ENCODE measurements at places on chromosomes 13 and 19.
A peak's percentile ranks its signal among the peaks of the same experiment; 100 is the strongest.

DNA sequence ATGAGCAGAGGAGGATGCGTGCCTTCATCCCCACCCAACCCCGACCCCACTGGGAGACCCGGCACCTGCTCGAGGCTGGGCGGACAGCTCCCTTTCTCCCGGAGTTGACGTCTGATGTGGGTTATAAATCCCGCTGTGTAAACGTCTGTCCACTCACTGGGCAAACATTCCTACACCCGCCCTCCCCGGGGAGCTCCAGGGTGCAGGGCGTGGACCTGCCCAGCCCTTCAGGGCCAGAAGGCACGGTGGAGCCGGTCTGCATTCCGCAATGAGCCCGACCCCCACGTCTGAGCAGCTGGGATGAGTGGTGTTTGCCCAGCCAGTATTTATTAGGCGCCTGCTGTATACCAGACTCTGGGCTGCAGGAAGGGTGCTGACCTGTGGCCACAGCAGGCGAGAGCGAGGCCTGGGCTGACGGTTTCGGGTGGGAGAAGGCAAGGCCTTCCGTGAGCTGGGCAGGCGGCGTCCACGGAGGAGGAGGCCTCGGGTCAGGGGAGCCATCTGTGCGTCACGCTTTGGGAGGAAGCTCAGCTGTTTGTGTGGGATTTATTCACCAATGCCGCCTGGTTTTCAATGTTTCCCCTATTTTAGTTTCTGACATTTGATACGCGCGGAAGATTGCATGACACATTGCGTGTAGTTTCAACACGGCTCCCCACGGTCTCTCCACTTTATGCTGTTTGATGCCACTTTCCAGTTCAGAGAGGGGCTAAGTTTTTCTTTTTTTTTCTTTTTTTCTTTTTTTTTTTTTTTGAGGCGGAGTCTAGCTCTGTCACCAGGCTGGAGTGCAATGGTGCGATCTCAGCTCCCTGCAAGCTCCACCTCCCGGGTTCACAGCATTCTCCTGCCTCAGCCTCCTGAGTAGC lies 2.0 kb downstream of the MISP start:
- no peak for DNase-seq

- no peak for DNase-seq
Observed at GRCh38 chr13:40632915-40633314, 33.5 kb downstream of the FOXO1 start.

- no peak for DNase-seq
Observed at GRCh38 chr19:5580161-5580571, 12.4 kb upstream of the TINCR start.

- DNase-seq = no peak
Observed at GRCh38 chr13:36530861-36531590, 98.7 kb downstream of the CCNA1 start.

DNA sequence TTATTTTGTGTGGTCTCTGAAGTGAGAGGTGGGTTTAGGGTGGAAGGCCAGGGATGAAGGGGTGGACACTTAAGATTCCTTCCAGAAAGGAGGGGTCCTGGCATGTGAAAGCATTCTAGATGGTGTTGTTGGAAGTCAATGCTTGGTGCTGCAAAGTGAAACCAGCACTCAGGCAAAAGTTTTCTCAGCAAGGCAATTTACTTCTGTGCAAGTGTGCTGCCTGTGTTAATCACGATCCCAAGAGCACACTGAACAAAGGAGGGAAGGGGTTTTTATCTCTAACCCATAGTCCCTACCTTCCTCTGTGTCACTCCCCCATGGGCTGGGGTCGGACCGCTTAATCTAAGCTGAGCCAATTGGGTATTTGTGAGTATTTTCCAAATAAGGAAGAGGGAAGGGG lies 1.3 kb downstream of the ZNF134 start:
- no peak for DNase-seq

GRCh38 chr19:16394681-16395375 lies 70.2 kb downstream of the KLF2 start:
- no peak for DNase-seq

GRCh38 chr13:25733001-25733491 lies 318.8 kb downstream of the SHISA2 start:
- DNase-seq = no peak

DNA sequence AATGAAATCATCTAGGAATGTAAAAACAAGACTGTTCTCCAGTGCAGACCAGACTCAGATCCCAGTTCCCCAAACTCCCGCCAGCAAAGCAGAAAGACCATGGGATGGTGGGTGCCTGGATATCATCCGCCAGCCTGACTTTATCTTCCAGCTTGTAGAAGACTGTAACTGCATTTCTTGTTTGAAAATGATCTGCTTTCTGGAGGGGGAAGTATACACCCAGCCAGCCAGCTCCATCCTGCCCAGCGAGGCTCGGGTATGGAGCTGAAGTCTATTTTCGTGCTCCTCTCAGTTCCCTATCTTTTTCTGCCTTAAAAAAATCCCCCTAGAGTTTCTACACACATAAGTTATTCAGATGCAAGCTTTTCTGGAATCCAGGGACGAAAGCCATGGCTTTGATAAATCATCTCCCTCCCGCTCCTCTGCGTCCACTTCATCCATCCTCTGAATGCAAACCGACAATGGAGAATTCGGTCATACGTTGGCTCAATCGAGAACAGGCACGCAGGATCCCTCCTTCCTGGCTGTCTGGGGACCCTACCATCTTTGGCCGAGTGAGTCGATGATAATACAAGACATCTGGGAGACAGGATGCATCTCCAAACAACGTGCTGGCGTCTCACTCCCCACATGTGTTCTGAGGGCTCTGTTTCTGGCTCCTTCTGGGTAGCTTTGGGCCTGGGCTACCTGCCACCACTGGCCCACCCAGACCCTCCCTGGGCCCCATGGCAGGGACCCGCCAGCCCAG lies 31.2 kb downstream of the CEBPG start:
- DNase-seq = no peak

DNA sequence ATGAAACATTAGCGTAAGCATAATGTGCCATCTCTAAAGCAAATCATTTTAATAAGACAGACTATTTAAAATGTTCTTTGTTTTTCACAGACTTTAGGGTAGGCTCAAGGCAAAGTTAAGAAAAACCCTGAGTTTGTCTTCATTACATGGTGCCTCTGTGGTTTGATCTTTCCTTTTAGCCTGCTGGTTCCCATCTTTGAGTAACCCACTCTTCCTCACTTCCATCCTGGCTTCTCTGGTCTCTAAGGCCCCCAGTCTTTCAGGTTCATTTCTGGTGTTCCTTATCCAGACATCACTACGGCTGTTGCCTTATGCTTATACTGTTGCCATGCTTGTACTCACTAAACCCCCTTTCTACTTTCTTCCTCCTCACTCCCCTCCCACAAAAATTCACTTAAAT lies 38.4 kb downstream of the DACH1 start:
- peak; percentile 39 for DNase-seq

- DNase-seq = no peak
Observed at GRCh38 chr13:100566543-100566942, 22.0 kb downstream of the GGACT start.

DNA sequence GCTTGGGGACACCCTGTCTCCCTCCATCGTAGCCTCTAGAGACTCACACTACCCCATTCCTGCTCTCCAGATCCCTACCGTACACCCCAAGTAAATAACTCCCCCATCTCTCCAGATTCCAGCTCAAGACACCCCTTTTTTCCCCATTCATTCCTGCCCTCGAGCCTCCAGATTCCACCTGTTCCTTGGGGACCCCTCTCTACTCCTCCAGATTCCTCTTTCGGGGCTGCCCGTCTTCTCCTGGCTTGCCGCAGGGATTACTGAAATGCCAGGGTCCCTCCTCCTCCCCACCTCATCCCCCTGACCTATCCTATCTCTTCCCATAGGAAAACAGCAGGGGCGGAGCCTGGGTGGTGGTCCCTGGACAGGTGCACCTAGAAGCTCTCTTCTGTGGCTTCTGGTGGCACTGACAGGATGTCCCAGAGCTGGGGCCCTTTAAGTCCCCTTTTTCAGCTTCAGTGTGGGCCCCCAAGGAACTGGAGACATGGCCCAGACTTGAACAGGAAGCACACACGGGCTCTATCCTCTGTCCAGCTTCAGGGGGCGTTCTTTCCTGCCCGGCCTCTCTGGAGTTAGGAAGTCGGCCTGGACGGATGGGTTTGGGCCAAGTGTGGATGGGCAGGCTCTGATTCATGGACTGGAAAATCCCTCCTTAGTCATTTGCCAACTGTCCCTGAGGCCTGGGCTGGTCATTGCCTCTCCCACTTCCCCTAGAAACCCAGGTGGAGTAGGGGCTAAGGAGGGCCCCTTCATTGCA lies 1.2 kb downstream of the ZSWIM4 start:
- DNase-seq = no peak

- no peak for DNase-seq
Observed at GRCh38 chr19:41619018-41619556, 7.8 kb downstream of the CEACAM4 start.

DNA sequence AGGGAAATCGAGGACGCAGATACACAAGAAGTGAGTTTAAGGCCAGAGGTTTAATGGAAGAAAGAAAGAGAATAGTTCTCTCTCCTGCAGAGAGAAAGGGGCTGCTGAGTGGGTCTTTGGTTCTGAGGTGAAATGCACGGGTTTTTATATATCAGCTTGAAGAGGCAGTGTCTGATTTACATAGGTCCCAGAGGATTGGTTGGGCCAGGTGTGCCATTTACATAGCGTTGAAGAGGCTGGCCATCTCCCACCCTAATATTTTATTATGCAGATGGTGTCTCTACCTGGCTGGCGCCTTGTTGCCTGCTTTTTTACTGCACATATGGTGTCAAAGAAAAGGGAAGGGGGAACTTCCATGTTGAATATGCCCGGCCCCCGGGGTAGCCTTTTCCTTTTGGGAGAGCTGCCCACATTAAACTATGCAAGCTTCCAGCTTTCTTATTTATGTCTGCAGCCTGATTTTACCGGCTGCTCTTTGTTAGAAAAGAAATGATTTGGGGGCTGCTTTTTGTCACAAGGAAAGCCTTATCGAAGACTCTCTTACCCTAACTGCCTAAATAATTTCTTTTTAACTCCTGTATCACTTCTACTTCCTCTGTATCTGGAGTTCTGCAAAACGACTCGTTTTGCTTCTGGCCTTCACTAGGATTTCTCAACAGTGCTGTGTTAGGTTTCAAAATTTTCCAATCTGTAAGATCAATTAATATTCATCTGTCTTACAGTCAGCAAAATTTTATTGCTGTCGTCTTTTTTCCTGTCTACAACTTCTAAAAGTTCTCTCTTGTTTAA lies 268.5 kb downstream of the B3GLCT start:
- DNase-seq = no peak

GRCh38 chr19:45446295-45446694 lies 21.5 kb upstream of the FOSB start:
- DNase-seq = no peak

DNA sequence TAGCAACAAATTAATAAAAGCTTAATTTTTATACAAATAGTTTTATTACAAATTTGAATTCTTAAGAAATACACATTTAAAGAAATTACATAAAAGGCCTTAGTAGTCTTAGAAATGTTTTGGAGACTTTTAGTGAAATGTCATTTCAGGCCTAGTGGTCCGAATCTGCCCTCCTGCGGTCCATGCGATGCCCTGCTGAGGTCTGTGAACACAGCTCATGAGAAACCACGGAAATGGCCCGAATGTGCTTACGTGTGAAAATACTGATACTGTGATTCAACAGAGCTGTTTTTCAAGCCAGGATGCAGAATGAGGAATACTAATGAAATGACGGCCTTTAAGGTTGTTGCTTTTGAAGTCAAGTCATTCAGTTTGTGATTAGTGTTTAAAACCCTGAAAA lies 157.9 kb downstream of the COL4A1 start:
- DNase-seq = no peak

- DNase-seq = no peak
Observed at GRCh38 chr19:54416695-54417491, 1.6 kb downstream of the TTYH1 start.

- no peak for DNase-seq
Observed at GRCh38 chr13:27372896-27373295, 51.5 kb upstream of the GTF3A start.

DNA sequence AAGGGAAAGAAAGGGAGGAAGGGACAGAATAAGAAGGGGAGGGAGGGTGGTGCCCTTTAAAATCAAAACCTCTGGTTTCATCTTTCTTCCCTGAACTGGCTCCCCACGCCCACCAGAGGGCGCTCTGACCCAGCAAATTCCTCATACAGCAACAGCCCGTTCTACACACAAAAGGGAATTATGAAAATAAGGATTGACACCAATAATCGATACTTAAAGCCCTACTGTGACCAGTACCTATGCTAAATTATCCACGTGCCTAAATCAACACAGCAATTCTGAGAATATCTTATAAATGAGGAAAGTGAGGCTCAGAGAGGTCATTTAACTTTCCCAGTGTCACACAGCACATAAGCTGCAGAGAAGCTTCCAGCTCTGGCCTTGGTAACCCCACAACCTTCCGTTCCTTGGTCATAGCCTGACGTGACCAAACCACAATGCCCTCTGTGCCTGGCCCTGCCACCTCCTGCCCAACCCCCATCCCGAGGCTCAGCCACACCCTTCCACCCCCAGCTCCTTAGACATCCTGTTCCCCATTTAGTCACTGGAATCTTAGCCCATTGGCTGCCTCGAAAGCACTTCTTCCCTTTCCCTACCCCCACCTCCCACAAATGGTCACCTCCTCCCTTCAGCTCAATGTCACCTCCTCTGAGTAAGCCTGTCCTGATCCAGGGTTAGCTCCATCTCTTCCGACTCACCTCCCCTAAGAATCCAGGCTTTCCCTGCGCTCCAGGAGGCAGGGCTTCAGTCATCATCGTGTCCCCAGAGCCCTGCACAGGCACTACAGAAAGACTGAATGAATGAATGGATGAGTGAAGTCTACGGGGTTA lies 34.2 kb upstream of the PNMA8B start:
- DNase-seq = peak; percentile 31

GRCh38 chr13:73369095-73369494 lies 310.3 kb downstream of the KLF5 start:
- no peak for DNase-seq

- DNase-seq = no peak
Observed at GRCh38 chr13:25295701-25296100, 5.7 kb upstream of the NUP58 start.

- no peak for DNase-seq
Observed at GRCh38 chr13:78686461-78686860, 27.5 kb upstream of the OBI1 start.

GRCh38 chr13:27826379-27827353 lies 34.4 kb downstream of the GSX1 start:
- peak; percentile 76 for DNase-seq

DNA sequence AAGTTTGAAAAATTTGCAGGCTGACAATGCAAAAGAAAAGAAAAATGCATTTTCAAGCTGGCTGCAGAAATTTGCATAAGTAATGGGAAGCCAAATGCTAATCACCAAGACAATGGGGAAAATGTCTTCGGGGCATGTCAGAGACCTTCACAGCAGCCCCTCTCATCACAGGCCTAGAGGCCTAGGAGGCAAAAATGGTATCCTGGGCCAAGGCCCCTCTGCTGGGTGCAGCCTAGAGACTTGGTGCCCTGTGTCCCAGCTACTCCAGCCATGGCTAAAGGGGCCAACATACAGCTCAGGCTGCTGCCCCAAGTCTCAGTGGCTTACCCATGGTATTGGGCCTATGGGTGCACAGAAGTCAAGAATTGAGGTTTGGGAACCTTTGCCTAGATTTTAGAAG lies 155.2 kb downstream of the B3GLCT start:
- DNase-seq = no peak

GRCh38 chr19:51470966-51471365 lies 7.4 kb upstream of the CEACAM18 start:
- no peak for DNase-seq
